ENCODE measurements at places on chromosomes 6 and 20.

- no peak for DNase-seq
Observed at GRCh38 chr6:33207552-33208090, 679 bp upstream of the RING1 start.

DNA sequence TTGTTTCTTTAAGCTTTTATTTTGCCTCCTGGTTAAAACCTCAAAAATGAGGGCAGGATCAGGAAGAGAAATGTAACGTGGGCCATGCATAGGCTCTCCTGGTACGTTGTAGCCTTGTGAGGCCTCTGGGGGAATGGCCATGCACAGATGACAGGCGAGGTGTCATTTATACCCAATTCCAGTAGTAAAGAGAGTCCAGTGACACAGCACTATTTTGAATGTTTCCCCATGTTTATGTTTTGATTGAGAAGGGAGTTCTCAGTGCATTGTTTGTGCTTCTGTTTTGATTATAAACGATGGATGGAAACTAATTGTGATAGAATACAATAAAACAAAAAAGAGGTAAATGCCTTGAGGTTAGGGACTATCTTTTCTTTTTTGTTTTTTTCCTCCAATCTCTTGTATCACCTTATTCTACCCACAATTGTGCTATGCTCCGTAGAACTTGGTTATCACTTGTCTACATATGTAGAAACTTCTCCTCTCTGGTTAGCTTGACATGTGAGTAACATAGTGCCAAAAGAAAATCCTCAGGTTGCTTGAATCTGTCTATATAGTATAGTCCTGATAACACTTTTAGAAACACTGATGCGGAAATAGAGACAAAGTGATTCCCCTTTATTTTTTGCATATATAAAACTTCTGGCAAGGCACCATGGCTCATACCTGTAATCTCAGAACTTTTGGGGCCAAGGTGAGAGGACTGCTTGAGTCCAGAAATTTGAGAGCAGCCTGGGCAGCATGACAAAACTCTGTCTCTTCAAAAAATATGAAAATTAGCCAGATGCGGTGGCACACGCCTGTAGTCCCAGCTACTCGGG lies 6.9 kb upstream of the SMIM28 start:
- DNase-seq = no peak

DNA sequence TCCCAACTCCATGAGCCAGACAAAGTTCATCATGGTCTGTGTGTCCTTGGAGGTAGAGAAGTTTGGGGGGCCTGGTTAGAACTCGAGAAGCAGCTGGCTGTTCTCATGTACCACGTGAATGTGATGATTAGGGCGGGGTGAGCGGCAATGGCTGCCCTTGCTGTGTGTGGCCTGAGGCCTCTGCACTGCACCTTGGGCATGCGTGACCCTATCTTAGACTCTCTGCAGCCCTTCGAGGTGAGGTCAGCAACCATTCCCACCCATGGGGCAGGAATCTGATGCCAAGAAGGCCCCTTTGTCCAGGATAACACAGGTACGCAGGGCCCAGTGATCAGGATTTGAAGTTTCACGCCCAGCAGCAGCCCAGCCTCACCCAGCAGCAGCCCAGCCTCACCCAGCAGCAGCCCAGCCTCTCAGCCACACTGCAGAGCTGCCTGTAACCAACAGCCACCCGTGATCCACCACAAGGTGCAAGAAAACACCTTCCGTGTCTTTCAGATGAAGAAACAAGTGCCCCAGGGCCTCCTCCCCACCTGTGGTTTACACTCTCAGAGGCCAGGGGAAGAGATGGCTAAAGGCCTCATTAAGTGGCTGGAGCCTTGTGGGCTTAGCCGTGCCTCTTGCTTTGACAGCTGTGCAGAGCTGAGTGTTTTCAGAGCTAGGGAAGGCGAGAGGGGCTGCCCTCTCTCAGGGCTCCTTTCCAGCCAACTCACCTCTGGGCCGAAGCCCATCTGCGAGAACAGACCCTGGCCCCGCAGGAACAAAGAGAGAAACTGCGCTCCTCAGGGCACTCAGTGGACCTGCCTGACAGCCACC lies 195.2 kb upstream of the CDH4 start:
- no peak for DNase-seq

- DNase-seq = no peak
Observed at GRCh38 chr20:61874421-61875068, 191.1 kb downstream of the TAF4 start.

GRCh38 chr20:49245921-49246740 lies 26.9 kb downstream of the DDX27 start:
- no peak for DNase-seq

GRCh38 chr6:73803562-73804241 lies 107.7 kb downstream of the CD109 start:
- DNase-seq = no peak

GRCh38 chr6:62978920-62979319 lies 232.3 kb upstream of the FKBP1C start:
- no peak for DNase-seq

- DNase-seq = no peak
Observed at GRCh38 chr20:24619212-24619611, 149.8 kb downstream of the SYNDIG1 start.

DNA sequence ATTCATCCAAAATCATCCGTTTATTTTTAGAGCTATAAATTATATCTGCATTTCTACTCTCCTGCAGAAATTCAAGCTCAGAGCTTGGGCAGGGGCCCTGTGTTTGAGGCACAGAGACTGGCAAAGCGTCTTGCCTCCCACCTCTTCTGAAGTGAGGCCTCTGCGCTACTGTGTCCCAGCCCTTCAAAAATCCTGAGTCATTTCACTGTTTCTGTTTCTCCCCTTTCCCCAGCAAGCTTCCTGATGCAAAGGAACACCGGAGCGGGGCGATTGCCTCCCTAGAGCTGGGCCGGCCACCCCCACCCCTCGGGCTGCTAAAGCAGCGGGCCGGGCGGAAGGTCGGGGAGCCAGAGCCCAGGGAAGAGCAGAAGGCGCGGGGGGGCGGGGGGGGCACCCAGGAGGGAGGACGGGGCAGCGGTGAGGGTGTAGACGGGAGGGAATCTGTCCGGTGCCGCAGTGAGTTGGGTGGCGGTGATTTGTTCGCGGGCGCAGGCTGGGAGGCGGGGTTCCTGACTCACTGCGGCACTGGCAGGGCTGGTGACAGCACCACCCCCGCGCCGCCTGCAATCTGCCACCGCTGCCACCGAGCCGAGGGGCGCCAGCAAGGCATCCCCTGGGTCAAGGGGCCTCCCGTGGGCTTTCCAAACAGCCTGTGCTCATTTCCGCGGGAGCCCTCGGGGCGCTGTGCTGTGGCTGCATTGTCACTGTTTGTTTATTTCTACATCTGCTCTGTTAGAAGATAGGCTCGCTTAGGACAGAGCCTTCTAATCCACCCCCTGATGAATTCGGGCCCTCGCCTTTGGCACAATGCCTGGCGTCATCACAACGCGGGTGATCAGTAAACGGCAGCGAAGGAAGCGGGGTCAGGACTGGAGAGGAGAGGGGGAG lies 46.5 kb upstream of the SNAP25 start:
- no peak for DNase-seq

DNA sequence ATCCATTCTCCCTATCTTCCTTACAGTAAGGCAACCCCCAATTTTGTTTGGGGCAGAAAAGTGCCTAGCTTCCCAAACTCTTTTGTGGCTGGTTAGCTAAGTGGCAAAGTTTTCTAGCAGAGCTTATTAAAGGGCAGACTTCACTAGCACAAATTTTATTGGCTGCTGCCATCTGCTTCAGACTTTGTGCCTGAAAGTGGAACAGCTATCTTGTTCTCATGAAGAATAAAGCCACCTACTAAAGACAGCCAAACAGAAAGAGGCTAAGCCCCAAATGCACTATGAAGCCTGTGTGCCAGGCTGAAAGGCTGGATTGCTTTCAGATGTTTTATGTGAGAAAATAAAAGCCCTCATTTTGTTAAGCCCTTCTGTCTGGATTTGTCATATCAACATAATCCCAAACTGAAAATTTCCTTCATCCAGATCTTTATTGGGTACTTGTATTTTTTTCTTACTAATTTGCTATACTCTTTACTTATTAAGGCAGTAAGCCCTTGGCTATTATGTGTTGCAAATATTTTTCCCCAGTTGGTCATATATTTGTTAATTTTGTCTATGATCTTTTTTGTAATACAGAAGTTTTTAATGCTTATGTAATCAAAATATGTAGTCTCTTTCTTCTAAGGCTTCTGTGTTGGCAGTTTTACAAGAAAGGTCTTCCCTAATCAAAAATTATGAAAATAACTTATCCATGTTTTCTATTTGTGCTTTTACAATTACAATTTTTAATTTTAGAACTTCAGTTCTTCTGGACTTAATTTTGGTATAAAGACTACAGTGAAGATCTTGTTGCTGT lies 191.1 kb downstream of the TASP1 start:
- DNase-seq = no peak

DNA sequence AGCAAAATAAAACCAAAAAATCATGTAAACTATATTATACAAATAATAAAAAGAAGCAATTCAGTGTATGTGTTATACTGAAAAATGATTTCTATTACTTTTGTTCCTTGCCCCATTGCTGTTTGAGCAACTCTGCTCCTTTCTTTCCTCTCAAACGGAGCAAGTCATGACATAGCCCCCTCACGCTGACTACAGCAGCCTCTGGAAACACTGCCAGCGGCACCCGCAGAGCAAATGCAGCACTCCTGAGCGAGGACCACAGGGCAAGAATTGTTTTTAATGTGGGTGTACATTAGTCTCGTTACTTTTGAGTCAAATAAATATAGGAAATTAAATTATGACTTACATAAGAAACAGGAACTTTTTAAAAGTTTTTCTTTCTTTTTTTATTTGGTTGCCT lies 350.1 kb upstream of the HSF2 start:
- DNase-seq = no peak

GRCh38 chr20:42350521-42350920 lies 732.3 kb upstream of the CHD6 start:
- DNase-seq = no peak

DNA sequence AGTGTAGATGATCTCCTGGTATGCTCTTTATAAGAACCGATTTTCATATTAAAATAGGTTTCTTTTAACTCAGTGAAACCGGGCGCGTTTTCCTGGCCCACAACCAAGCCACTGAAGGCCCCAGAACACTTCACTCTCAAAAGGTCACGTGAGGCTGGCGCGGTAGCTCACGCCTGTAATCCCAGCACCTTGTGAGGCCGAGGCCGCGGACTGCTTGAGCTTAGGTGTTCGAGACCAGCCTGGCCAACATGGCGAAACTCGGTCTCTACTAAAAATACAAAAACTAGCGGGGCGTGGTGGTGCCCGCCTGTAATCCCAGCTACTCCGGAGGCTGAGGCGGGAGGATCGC lies 402 bp upstream of the TAF8 start:
- DNase-seq = peak; percentile 60

DNA sequence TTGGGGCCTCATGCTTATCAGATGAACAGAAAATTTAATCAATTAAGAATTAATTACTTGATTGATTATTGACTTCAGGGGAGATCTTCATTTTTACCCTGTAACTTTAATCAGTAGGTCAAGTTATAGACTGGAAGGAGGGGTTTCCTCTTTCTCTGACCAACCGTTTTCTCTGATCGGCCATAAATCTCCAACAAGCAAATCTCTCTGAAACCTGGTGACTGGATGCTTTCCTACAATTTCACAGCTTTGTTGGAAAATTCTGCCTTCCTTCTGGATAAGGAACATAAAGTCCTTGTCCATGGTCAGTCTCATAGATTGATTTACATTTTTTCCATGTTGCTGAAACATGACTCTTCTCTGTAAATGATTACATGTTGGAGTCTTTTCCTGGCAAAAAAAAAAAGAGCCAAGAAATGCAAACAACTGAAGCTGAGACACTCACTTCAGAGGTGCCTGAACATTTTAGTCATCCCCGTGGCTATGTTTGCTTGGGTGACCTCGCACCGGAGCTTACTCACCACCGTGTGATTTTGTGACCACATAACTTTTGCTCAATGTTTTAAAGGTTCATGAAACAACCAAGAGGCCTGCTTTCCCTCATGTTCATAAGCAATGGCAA lies 31.0 kb downstream of the IRF4 start:
- DNase-seq = no peak

- DNase-seq = no peak
Observed at GRCh38 chr20:16752082-16752481, 3.9 kb downstream of the OTOR start.

DNA sequence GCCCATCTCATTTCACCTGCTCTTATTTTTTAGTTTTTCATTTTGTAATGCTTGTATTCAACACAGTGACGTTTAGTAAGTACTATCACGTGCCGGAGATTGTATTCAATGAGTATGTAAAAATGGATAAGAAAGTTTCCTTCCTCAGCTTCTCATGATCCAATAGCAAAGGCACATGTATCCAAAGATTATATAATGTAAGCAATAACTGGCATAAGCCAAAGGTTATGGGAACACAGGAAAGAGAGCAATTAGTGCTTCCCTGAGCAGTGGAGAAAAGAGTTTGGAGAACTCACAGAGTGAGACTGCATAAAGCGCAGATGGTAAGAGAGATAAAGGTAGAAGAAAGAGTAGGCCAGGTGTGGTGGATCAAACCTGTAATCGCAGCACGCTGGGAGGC lies 21.8 kb upstream of the LTV1 start:
- DNase-seq = no peak

GRCh38 chr6:166488076-166488685 lies 98.3 kb downstream of the RAMACL start:
- DNase-seq = peak; percentile 47

- no peak for DNase-seq
Observed at GRCh38 chr6:166285233-166285632, 23.0 kb downstream of the PRR18 start.

DNA sequence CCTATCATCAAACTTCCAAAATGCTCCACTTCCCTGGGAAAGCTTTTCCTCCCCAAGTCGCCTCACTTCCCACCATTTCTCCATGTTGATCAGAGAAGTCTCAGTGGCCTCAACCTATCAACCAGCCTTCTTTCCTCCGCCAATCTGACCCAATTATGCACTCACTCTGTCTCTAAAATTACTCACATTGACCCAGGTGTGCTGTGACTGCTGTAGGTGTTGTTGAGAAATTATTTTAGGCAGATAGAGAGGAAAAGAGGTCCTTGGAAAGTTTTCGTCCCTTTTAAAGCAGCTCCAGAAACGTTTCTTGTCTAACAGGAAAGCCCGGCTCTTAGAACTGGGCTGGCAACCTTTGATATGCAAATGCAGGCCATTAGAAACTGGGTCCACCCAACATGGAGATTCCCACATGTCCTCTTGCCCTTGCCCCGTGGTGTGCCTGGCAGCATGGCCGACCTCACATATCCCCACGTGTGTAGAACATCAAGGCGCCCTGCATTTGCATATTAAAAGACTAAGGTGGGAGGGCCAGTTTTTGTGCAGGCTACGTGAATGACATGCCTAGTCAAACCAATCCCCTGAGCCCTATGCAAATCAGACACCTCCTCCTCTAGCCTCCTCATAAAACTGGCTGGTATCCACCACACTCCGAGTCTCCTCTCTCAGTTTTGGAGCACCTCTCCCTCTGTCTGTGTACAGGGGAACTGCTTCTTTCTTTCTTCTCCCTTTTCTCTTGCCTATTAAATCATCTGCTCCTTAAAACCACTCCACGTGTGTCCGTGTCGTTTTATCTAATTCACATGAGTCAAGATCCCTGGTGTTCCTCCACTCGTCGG lies 12.9 kb downstream of the IPCEF1 start:
- no peak for DNase-seq

- DNase-seq = no peak
Observed at GRCh38 chr6:118240878-118241528, 307.1 kb upstream of the PLN start.
